ENCODE measurements at places on chromosomes 6 and 20.

- no peak for DNase-seq
These were observed 46.7 kb downstream of the UBE2V1 start for GRCh38 chr20:50066161-50066834.

- no peak for DNase-seq
These were observed 15.4 kb downstream of the BPIFB1 start for GRCh38 chr20:33298391-33298790.

- DNase-seq: no peak
These were observed 86.5 kb downstream of the LYRM4 start for GRCh38 chr6:5174244-5174643.

DNA sequence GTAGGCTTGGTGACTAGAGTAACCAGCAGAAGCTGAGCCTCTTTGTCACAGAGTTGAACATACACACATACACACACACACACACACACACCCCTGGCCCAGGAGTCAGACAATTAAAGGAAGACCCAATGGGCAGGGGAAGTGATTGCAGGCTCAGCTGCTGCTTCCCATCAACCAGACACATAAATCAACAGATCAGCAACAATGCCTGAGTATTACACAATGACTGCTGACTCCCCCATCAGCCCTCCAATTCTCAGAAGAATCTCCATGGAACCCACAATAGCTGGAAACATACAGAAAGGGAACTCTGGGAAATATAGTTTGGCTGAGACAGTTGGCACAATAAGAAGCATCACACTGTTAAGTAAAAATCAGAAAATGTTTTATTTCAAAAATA lies 270.4 kb upstream of the PLCB4 start:
- no peak for DNase-seq

DNA sequence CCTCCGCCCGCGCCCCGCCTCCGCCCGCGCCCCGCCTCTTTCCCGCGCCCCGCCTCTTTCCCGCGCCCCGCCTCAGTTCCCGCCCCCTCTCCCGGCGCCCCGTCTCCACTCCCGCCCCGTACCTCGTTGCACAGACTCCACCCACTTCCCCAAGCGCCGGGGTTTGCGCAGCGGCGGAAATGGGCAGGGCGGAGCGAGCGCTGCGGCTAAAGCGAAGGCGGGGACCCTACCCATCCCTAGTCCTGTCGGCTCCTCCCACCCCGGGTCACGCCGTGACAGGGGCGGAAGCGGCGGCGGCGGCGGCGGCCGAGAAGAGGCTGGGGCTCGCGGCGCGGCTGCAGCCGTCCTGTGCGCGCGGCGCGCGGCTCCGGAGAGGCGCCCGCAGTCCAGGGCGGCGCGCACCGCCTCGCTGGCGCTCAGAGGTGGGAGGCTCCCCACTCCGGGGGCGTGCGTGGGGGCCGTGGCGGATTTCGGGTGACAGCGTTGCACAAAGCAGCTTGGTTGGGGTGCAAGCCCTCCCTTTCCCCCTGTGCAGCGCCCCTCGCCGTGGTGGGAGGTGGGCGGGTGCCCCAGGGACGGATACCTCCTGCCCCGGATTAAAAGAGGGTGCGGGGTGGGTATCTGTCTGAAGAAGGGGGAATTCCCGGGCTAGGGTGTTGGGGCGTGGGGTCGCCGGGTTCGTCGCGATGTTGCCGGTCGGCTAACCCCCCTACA lies at the start of gene KDM1B:
Gene KDM1B (plus strand): TSS at position 273 of the 714 bp plus-strand sequence. CDS start 4,474 bp downstream, outside the sequence.
- peak; percentile 95 for DNase-seq

GRCh38 chr20:31670371-31671228 lies 32.9 kb downstream of the COX4I2 start:
- no peak for DNase-seq

DNA sequence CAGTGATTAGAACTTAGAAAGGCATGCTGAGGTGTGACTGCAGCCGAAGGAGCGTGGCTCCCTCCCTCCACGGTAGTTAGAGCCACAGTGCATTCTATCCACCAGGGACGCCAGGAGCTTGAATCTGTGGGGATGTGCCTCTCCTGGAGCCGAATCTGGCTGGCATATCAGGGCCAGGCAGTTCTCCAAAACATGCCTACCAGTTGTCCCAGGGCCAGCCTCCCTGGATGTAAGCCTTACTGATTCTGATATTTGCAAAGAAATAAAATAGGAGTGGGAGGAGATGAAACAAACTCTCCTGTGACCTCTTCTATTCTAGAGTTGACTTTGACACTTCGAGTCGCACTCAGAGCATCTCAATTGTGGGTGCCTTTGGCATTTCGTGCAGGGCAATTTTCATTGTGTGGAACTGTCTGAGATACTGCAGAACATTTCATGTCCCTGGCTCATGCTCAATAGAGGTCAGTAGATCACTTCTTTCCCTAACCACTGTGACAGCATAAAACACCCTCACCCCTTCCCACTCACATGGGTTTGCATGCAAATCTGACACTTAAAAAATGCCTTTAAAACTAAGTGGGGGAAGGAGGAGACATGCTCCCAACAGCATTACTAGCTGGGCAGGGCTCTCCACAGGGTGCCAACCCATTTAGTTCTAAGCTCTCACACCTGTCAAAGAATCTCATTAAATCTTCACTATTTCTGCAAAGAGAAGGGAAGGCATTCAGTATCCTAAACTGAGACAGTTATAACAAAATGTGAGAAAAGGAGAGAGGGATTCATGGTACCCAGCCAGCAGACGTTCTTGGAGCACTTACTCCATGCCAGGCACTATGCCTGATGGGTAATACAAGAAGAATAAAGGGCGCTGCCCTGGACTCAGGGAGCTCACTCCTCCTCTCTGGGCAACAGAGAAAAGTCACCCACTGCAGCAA lies 378.9 kb downstream of the PREX1 start:
- DNase-seq: no peak
